Colonic mucosa (tissue), 4 donors: ENCODE measurements at places on chromosomes 1 and 21. TPM values are rescaled to one million over a fixed set of nuclear protein-coding genes. Genes with fewer than 3 reads are reported as not detected.
A peak's percentile ranks its signal among the peaks of the same experiment; 100 is the strongest.

DNA sequence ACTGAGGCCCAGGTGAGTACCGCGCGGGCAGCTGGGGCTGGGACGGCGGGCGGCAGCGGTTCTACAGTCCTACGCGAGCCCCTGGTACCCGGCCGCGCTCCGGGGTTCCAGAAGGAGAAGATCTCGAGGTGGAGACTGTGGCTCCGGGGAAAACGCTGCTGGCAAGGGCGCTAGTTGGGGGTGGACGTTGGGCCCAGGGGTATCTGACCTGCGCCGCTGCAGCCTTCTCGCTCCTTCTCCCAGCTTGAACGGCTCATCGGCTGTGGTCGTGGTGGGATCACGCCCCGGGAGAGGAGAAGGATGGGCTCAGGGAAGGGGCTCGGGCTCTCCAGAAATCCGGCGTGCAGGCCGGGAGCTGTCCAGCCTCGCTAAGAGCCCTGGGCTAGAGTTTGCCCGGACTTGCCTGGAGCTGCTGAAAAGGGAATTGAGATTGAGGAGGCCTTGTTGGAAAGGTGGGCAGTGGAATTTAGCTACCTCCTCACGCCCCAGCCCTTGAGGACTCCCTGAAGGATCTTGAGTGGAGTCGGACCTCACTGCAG, 1.1 kb upstream of the POU3F1 start:
- DNase-seq = no peak

DNA sequence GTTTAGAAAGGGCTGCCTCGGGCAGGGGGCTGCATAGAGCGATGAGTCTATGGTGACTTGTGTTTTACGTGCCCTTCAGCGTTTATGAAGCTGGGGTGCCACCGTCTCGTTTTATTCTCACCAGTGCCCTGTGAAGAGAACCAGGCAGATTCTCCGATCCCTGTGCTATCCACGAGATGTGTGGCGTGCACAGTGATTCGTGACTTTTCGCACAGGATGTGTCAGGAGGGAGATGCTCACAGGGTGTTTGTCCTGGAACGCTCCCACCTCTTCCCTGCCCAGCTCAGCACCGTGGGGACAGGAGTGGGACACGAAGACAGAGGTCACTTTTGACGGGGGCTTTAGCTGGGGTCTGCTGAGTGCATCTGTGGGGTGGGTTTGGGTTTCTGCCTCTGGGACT, 54.9 kb upstream of the AJAP1 start:
- DNase-seq = no peak

DNA sequence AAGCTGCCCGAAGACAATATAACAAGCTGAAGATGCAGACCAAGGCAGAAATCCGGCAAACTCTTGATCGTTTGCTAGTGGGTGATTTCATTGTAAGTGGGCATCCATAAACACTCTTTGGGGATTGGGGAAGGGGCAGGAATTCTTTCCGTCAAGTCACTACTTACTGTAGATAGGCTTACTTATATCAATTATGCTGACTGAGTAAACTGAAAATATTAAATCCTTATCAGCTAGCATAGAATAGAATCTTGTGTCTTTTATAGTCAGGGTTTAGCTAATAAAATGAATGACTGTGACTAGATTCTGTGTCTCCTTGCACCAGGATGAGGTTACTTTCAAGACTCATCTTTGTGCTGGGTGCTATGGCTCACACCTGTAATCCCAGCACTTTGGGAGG, 41.2 kb downstream of the VPS13D start:
- DNase-seq = no peak

VAV3 gene
- total RNA-seq = 135 TPM

COL24A1 gene
- 0.02 TPM for total RNA-seq

DNA sequence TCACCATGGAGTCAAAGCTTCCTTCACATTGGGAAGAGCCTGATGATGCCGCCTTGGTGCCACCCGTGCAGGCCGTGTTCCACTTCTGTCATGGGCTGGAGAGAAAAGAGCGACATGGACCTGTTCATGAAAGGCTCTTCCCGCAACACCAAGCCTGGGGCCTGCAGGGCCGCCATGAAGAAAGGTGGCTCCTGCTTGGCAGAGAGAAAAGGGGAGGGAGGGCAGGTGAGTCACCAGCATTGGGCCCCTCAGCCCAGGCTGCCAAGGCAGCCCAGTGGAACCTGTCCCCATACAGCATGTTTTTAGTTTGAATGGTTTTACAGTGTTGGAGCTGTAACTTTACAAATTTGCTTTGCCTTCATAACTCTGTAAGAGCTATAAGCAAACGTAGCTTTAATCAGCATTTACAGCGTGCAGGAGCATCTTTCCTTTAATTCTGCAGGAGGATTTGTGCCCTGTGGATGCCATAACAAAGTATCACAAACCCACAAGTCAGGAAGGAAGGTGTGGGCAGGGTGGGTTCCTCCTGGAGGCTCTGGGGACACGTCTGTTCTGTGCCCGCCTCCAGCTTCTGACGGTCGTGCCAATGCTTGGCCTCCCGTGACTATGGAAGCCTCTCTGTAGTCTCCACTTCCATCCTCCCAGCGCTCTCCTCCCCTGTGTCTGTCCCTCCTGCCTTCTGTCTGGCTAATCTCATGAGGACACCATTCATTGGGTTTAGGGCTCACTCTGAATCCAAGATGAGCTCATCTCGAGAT, 49.1 kb downstream of the RIPK4 start:
- no peak for DNase-seq

ZNF697 gene
- 2.1 TPM for total RNA-seq

GRCh38 chr1:83967336-83967735, 31.6 kb downstream of the TTLL7 start:
- DNase-seq = no peak

- DNase-seq = no peak
Measured at GRCh38 chr1:76136894-76137293, 62.3 kb downstream of the ST6GALNAC3 start.

DNA sequence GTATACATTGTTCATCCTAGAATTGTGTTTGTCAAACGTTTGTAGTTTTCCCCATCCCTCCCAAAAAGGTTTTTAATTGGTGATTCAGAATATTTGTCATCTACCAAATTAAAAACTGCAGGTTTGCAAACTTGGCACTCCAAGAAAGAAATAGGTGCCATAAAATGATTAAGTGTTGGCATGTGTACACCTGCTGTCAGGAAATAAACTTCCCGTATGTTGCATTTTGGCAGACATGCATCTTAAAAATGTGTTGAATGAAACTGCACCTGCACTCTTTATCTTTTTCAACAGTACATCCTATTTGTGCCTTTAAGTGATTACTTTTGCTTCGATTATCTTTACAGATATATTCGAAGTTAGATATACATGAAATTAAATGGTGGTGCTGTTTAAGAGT, 7.3 kb downstream of the B3GALT2 start:
- no peak for DNase-seq

GRCh38 chr1:23217421-23218115, at the start of gene HTR1D:
HTR1D (minus strand) TSS chr1:23217502; CDS start chr1:23194219, 23,283 bp downstream.
- no peak for DNase-seq

GRCh38 chr1:181043025-181043888, 9.5 kb downstream of the MR1 start:
- peak; percentile 82 for DNase-seq

DNA sequence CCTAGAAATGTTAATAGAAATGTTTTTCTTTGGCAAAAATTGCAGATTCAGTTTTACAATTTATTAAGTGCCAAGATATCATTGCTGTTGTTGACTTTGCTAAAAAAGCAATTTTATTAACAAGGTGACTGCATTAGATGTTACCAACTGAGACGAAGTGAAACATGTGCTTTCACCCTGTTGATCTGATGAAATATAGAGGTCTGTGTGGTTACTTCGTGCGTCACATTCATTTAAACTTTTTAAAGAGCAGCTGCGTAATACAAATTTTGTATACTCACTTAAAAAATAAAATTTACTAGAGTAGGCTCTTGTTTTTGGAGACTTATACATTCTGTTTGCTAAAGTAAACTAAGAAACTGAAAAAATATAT, 465.7 kb downstream of the USP25 start:
- DNase-seq = no peak

GRCh38 chr1:66357478-66358197, 176.3 kb upstream of the SGIP1 start:
- DNase-seq = no peak

SLC5A9 gene
- 3.2 TPM for total RNA-seq

- no peak for DNase-seq
Measured at GRCh38 chr1:212401042-212401441, 13.6 kb downstream of the PACC1 start.

DNA sequence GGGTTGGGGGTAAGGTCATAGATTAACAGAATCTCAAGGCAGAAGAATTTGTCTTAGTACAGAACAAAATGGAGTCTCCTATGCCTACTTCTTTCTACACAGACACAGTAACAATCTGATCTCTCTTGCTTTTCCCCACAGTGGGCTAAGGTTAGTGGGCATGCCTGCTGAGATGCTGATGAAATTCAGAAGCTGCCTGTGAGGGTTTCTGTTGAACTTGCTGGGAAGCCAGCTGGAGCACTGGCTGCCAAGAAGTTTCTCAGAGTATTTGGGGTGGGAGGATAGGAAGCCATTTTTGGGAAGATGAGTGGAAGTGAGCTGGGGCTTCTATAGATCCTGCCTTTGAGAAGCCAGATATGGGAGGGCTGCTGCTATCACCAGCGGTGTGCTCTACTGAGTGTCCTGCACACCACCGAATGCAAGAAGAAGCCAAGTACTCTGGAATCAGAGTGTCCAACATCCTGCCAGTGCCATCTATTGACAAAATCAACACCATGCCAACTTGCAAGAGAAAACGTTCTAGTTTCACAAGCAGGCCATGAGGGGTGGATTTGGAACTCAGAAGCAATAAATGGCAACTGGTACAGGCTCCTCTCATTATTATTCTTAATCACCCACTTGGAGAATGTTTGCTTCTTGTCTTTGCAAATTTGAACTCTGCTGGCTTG, 102.7 kb downstream of the PTPRU start:
- DNase-seq = no peak

DNA sequence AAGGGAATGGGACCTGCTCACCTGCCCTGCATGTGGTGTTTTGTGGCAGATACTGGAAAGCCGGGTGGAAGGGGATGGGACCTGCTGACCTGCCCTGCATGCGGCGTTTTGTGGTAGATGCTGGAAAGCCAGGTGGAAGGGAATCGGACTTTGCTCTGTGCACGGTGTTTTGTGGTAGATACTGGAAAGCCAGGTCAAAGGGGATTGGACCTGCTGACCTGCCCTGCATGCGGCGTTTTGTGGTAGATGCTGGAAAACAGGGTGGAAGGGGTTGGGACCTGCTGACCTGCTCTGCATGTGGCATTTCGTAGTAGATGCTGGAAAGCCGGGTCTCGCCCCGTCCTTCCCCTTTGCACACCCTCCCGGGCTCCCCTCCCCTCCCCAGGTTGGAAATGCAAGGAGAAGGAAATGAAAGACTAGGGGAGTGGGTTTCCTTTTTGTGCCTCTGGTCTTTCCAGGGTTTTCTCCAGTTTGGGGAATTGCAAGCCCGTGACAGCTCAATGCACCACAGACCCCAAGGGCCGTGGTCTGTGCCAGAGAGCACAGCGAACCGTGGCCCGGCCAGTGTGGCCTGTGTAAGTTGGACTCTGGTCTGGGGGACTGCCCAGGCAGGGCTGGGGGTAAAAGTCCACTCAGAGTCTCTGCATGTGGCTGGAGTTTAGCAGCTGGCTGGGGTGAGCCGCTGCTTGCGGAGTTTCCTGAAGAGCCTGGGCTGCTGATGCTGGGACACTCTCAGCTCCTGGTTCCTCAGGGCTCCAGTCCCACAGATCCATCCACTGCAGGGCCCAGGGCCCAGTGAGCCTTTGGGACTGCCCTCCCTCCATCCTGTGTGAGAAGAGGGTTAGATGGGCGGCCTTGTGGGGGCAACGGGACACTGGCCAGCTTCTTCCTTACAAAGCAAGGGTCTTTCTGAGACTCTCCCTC, 105.5 kb downstream of the CRYAA start:
- no peak for DNase-seq

DNA sequence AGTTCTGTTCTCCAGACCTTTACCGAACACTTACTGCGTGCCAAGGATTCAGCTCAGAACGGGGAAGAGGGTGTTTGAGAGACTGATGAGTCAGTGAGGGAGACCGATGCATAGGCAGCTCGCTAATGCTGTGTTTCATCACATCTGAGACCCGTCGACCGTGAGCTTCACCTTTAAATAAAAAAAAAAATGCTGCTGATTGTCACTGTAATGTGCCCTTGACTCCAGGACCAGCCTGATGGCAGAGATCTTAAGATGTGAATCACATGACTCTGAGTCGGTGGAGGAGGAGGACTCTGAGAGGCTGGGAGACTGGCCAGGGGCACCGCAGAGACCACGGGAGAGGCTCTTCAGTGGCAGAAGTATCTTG, 28.8 kb downstream of the SPSB1 start:
- DNase-seq = no peak

GRCh38 chr1:113021430-113022085, 51.4 kb upstream of the LRIG2 start:
- peak; percentile 45 for DNase-seq

PCP4 gene
- 0.99 TPM for total RNA-seq

DNA sequence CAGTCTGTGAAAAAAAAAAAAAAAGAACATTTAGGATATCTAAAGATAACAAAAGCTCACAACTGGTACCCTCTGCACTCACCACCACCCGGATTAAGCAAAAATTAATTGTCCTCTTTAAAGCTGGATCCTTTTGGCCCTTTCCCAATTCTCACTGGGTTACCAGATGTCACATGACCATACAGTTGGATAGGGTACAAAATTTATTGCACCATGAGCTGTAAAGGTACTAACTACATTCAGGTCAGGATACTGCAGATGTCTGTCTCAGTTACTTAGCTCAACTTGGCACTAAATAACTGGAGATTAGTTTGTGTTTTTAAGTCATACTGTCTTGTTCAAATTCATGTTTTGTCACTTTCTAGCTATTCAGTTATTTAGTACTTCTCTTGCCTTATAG, 96.3 kb downstream of the GPATCH2 start:
- no peak for DNase-seq

CHODL gene
- 0.53 TPM for total RNA-seq

- DNase-seq = no peak
Measured at GRCh38 chr21:38596264-38597042, 98.2 kb upstream of the ERG start.

GRCh38 chr1:173878251-173878650, 10.1 kb downstream of the ZBTB37 start:
- DNase-seq = no peak

DNA sequence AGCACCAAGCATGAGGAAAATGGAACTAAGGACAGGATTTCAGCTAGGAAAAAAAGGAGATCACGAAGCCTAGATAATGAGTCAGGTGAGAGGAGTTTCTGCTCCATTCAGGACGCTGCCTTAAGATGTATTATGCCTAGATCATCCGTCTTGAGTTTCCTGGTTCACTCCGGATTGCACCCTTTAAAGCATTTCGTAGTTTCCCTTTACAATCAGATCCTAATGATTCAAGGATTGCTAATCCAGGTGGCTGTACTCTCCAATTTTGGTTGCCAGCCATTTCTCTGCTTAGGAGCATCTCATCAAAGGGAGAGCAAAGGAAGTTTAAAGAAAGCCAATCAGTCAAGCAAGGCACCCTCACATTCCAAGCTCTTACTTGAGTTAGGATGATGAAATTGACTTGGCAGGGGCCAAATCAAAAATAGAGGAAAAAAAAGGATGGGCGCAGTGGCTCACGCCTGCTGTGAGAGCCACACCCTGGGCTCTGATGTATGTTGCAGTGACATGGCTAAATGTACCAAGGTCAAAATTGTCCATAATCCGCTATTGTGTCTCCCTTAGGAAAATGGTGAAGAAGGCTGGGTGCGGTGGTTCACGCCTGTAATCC, 156.9 kb upstream of the SOD1 start:
- no peak for DNase-seq

- no peak for DNase-seq
Measured at GRCh38 chr1:223074445-223075300, 68.4 kb downstream of the TLR5 start.

PLPPR4 gene
- total RNA-seq = 0.48 TPM

C1orf87 gene
- not detected for total RNA-seq
